ENCODE measurements at places on chromosomes 6 and 20.

DNA sequence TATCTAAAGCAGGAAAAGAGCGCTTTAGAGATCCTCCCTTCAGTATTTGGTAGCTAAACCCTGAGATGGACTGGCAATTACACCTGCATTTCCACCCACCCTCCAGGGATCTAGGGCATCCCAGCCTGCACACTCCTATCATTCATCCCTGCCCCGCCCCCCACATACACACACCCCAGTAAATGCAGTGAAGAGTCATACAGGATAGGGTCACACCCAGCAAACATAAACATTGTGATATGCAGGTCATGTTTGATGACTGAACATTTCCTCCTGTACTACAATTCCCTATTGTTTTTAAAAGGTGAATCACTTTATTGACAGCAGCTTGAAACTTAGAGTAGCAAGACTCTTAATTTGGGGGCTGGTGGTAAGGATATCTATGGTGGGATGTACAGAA is 112.9 kb downstream of the FOXO3 start:
- DNase-seq = no peak

DNA sequence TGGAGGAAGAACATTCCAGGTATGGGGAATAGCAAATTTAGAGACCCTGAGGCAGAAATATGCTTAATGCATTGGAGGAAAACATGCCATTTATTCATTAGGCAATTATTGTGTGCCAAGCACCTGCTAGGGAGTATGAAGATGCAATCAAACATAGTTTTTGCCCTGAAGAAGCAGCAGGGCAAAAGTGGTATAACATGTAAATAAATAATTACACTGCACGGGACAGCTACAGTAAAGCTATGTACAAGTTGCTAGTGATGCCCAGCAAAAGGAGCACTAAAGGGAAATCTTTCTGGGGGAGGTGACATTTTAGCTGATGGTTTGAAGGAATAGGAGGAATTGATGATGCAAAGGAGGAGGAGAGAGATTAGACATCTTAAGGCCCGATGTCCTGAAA is 624 bp upstream of the TJAP1 start:
- no peak for DNase-seq

DNA sequence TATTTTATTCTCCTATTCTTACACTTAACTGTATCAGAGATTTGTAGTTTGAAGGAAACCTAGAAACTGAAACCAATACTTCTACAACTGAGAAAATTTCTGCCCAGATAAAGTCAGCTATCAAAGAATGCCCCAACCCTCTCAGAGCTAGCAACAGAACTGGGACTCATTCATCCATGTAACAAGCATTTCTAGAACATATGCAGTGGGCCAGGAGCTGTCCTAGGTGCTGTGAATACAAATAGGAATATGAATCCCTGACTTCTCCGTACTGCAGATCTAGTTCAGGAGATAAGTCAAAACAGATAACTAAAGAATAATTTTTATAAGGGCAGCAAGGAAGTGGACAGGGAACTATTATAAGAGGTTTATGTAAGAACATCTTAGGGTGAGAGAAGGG is 654.1 kb upstream of the NOX3 start:
- DNase-seq = no peak

- DNase-seq = no peak
Observed at GRCh38 chr20:35776513-35777101, 4.8 kb downstream of the PHF20 start.
